ENCODE measurements at places on chromosomes 11 and 22.

DNA sequence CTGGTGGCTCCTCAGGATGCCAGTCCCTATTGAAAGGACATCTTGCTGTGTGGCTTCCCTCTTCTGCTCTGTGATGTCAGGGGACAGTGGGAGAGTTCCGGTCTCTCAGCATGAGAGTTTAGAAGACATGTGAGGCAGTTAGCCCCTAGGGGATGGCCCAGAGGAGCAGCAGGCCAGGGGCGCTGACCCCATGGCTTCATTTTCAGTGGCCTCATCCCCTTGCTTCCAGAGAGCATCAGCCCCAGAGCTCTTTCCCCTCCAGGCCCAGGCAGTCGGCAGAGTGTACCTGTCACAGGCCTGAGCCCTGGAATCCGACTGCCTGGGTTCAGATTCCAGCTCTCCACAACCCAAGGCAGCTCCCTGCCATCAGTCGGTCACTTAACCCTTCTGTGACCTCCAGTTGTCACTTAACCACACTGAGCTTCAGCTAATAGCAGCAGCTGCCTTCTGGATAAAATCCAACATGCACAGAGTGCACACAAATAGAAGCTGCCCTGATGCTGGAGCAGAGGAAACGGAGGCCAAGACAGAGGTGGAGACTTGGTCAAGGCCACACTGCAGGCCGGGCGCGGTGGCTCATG lies 14.1 kb upstream of the LRRC10B start:
- DNase-seq = no peak

DNA sequence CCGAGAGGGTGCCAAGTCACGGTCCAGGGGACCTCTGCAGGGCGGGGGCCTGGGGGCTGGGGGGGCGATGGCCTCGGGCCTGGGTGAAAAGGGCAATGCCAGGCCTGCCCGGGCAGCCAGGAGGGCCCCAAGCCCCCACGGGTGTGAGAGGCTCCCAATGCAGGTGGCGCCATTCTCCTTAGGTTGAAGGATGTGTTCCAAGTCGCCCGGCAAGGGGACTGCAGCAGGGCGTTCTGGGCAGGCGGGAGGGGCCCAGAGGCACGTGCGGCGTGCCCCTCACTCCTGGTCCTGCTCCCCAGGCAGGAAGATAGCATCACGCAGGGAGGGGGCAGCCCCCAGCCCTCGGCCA lies 730 bp upstream of the TNNI2 start:
- no peak for DNase-seq

- no peak for DNase-seq
Observed at GRCh38 chr11:120740380-120740779, 228.8 kb downstream of the GRIK4 start.

DNA sequence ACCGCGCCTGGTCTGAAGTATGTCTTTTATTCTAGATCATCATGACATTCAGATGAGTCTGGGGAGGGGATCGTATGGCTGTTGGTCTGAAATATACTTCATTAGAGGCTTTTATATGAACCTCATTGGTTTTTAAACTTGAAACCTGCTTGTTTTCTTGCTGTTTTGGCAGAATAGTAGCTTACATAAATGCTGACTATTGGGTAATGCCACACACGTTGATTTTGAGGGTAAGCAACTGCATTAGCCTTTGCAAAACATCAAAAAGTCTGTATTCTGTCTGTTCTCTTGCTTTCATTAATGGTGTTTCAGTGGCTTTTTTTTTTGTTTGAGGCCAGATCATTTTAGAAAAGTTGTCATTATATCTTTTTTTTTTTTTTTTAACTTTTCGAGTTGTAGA lies 14.2 kb downstream of the PPME1 start:
- DNase-seq = peak; percentile 2

DNA sequence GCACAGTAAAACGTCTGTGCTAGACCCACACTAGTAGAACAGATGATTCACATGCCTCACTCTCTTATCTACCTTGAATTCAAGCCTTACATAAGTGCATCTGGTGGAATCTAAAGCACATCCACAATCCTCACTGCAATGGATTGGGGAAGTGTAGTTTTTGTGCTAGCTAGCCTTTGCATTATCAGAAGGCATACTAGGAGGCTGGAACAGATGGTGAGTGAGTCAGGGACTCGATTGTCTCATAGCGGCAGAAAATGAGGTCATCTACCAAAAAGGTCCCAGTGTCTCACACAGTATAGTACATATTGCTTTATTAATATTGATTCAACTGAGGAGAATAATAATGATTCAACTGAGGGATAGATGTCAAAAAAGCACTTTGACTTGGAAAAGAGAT lies 9.3 kb downstream of the MSANTD4 start:
- DNase-seq = peak; percentile 23

DNA sequence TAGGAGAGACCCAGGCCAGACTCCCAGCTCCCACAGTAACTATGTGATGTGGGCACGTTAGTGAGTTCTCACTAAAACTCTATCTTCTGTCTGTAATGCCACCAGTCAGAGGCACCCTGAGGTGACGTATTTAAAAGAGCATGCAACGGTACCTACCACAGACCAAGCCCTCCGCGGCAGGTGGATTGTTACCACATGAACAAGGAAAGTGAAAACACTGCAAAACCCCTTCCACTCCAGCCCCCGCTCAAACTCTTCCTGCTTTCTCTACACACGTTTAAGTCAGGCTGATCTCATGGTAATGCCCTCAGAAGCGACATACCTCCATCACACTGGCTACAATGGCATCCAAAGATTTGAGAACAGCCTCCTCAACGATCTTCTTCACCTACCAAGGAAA lies 36.7 kb downstream of the SERPIND1 start:
- DNase-seq = no peak

DNA sequence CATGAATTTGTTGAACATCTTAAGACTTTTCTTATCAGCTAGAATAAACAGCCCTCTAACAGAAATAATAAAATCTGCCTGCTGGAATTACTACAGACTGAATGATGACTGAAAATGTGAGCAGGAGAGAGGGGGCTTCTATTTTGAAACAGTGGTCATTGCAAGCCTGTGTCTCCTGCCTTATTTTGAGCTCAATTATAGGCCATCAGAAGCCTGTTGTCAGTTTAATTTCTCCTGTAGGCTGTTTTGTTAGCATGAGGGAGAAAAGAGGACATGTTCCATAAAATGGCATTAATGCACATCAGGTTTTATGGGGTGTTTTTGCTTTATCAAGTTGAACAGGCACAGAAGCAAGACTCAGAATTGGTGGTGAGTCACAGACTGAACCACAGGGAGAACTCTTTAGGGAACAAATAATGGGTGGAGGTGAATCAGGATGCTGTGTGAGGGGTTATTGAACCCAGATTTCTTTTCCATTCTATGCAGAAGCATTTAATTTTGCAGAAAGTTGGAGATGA lies 129.1 kb downstream of the PARVA start:
- DNase-seq = peak; percentile 54

DNA sequence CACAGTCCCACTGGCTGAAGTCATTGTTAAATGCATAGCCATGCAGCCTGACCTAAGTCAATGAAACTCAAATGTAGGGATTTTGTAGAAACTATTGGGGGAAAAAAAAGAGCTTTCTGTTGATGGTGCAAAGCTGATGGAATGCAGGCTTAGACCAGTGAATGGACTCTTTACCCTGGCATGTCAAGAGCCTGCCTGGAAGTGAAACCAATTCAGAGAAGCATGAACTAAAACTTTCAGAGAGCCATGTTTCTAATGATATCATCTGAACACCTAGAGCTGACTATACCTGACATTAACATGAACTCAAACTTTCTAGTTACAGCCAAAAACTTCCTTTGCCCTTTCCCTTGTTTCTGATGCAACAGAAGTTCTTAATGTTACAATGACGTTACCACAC lies 89.0 kb downstream of the APIP start:
- no peak for DNase-seq

GRCh38 chr11:68027667-68028066 lies 2.8 kb upstream of the NDUFS8 start:
- no peak for DNase-seq

- DNase-seq = no peak
Observed at GRCh38 chr11:69380451-69380901, 86.5 kb downstream of the MYEOV start.

GRCh38 chr11:124081483-124081882 lies 33.8 kb upstream of the VWA5A start:
- no peak for DNase-seq

- no peak for DNase-seq
Observed at GRCh38 chr11:123407996-123408597, 22.0 kb upstream of the GRAMD1B start.

DNA sequence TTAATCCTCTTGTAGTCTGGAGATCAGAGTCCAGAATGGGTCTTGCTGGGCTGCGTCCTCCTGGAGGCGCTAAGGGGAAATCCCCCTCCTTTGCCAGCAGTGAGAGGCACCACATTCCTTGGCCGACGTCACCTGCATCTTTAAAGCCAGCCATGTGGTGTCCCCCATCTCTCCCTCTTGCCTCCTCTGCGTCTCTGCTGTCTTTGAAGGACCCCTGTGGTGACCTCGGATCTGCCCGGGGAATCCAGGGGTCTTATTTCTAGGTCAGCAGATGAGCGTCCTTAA lies 27.2 kb upstream of the PARVB start:
- DNase-seq = no peak

GRCh38 chr11:72676861-72677341 lies 2.7 kb upstream of the PDE2A start:
- DNase-seq = peak; percentile 30

GRCh38 chr11:44065161-44065661 lies 859 bp upstream of the ACCS start:
- peak; percentile 27 for DNase-seq

DNA sequence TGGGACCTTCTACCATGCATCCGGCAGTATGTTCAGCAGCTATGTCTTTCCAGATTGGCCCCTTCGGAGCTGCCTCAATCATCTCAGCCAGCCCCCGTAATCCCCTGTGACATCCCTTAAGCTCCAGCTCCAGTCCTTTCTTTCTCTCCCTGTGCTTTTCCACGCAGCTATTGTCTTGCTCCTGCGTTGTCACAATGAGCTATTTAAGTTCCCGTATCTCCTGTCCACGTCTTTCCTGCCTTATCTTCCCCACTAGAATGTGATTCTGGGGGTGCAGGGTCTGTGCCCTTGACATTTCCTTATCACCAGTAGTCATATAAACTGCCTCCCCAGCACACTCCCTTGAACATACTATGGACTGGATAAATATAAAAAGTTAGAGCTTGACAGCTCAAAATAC lies 5.1 kb upstream of the ETS1 start:
- no peak for DNase-seq

DNA sequence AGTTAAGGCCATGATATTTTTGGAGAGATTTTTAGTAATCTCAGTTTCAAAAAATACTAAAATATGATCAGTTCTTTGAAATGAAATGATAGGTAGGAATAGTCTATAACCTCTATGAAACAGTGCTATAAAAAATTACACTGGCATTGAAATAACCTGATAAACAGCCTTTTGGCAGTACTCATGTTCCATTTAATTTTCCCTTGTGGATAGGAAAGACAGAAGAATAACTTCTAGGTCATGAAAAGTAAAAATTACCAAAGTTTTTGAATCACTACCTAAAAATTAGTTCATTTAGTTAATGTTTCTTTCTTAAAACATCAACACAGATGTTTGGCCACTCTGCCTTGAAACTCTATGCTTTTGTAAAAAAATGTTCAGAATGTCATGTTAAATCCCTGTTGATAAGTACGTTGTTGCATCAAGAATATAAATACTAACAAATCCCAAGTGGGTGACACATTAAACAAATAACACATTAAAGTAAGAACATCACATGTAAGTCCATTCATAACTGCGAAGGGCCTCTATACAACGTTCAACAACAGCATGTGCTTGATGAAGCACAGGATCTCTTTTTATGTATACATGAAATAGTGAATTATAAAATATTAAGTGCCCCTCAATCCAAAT lies 290.2 kb downstream of the SWAP70 start:
- peak; percentile 65 for DNase-seq

DNA sequence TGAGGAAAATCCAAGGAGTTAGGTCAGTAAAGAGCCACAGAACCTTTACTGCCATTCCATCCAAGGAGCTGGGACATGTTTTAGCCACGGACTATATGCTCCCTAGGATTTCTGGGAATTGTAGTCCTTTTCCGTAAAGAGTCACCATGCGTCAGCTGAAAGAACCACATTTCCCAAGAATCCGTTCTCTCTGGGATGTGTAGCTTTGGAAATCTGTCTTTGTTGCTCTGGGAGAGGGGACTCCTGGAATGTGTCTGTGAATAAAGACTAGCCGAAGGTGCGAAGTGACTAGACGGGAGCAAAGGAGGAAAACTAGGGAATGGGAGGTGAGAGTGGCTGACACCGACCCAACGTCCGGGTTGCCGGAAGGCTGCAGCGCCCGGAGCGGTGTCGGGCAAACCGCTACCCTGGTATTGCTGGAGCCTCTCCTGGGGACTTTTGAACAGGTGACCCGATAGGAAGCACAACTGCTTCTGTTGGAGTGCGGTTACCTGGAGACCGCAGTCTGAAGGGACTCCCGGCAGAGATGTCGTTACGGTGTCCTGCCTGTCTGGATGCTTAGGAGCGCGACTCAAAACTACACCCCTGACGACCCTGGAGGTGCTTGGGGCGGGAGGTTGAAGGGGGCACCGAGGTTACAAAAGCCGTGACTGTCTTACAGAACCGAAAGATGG lies at the start of gene IFTAP:
IFTAP (plus strand) TSS at position 187 of the 674 bp plus-strand sequence. CDS start 15,602 bp downstream, outside the sequence.
- peak; percentile 89 for DNase-seq

- DNase-seq = no peak
Observed at GRCh38 chr22:26225207-26225606, 55.9 kb downstream of the SEZ6L start.

GRCh38 chr22:47175151-47176025 lies 412.9 kb downstream of the TBC1D22A start:
- peak; percentile 49 for DNase-seq

DNA sequence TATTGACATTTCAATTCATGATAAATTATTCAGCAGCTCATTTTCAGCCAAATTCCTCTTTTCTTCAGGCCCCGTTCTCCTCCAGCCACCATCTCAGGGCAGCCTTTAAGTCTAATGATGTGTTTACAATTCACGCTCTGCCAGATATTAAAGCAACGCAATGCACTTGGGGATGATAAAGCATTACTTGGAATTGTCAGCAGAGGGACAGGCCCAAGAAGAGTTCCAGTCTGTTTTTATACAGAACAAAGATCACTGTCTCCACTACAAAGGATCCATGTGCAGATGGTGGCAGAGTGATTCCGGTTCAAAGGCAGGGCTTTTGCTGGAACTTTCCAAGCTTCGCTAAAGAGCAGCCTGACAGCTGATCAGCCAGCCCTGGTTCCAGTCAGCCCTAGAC lies 13.6 kb upstream of the GALNT18 start:
- no peak for DNase-seq

DNA sequence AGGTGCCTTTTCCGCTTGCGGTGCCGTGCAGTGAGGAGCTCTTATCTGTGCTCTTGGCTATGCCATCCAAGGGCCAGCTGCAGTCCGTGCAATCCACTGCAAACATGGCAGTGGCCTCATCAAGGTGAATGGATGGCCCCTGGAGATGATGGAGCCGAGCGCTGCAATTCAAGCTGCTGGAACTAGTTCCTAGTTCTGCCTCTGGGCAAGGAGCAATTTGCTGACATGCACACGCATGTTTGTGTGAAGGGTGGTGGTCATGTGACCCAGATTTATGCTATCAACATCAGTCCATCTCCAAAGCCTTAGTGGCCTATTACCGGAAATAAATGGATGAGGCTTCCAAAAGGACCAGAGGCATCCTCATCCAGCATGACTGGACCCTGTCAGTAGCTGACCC lies 3.1 kb upstream of the EHD1 start:
- DNase-seq = no peak
